HT1080 (cell line): ENCODE measurements at places on chromosomes 1 and 21.

- DNase-seq: no peak
Measured at GRCh38 chr1:64877598-64877997, 88.8 kb downstream of the JAK1 start.

DNA sequence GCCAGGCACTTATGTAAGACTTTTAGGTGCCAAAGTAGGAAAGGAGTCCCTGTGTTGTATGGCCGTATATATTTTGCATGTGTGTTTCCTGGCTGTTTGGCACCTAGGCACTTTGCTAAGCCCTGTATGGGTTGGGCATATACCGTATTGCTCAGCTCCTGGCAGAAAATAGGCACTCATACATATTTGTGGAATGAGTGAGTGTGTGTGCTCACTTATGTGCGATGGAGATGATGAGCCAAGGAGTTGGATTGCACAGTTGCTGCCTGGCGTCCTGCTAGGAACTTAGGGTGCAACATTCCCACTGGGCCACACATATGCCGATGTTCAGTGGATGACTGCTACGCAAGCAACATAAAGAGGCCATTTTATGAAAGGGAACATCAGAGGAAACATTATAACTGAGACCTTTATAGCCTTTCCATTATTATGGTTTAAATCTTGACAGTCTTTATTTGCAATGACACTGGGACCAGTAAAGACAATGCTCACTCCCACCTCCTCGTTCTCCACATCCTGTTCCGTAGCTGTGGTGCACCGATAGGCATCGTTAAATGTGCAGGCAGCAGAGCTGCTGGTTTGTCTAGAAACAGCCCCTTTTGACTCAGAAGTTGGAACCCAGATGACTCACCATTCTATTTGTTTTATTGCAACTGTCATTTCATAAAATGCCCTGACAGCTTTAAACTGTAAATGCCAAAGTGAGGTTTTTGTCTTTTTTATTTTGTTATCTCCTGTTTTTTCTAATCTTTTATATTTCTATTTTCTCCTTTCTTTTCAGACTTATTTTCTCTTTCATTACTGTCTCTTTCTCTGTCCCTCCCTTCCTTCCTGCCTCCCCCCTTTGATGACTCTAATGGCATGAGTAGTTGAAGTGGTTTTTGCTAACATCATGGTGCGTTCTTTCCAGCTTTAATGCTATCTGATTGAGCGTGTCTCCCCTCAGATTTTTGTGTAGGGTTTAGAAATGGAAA is 36.1 kb downstream of the PEX14 start:
- DNase-seq: peak; percentile 92

DNA sequence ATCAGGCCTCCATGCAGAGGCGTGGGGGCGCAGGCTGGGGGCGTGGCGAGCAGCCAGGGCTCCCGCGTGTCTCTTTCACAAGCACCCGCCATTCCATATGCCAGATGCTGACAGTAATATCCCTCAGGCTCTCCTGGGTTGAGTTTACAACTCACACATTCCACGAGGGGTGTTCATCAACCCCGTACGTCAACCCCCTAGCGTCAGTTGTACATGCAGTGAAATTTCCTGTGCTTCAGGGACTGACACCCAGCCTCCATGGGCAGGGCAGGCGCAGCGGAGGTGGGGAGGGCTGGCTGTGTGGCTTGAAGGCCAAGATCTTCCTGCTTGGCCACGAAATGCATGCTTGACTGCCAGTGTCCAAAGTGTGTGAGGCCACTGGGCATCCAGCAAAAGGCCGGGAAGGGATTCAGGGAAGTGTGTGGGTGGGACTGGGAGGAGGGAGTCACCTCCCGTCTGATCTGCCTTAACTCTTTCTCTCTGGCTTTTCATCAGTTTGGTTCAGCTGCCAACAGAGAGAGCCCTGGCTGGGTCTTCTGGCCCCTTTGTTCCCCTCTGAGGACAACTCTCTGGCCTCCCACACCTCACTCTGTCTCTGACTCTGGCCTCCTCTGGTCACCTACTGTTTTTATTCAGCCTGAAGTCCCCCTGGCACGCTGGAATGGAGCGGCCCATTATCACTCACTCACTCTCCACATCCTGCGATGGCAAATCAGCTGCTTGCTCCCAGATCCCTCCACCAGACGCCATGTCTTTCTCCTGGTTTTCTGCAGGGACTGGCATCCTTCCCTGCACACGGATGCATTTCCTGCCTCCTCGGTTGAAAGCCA is 33.8 kb downstream of the CLIC6 start:
- no peak for DNase-seq

- peak; percentile 78 for DNase-seq
Measured at GRCh38 chr1:161736335-161736969, 13.1 kb upstream of the DUSP12 start.

DNA sequence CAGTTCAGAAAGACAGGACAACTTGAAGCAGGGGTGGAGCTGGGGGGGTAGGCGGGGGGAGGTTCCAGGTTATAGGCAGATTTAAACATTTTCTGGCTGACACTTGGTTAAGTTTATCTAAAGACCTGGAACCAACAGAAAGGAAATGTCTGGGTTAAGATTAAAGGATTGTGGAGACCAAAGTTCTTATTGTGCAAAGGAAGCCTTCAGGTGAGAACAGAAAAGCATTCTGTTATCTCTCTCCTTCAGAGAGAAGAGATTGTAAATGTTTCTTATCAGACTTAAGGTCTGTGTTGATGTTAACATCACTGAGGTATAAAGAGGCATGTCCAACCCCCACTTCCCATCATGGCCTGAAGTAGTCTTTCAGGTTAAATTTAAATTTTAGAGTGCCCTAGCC is 3.7 kb upstream of the ACADM start:
- DNase-seq: no peak

- DNase-seq: no peak
Measured at GRCh38 chr21:17612023-17612564, 607 bp downstream of the BTG3 start.

DNA sequence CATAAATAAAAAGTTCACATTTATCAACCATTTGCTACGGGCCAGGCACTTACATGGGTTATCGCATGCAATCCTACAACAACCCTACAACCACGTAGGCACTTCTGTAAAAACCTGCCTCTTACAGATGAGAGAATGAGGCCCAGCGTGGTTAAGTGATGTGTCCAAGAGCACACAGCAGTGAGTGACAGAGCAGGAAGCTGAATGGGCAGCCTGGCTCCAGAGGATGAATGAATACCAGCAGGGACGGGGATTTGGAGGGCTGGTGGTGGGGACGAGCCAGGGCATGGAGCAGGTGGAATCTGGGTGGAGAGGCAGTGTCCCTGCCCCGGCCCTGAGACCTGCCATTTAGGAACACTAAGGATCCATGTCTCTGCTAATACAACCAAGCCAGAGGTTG is 35.5 kb downstream of the SYF2 start:
- no peak for DNase-seq

DNA sequence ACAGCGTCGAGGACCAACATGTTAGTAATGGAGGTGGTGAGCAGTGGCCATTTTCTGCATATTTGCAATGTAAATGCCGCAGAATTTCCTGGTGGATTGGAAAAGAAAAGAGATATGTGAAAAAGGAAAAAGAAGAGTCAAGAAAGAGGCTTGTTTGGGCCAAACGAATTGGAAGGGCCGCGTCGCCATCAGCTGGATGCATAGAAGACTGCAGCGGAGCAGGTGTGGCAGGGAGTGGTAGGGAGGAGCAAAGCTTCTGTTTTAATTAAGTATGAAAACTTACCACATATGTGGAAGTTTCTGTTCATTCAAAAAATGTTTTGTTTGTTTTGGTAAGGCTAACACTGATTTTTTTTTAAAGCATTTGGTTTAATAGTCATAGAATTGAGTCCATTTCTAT is 690.7 kb downstream of the NCAM2 start:
- DNase-seq: peak; percentile 26

DNA sequence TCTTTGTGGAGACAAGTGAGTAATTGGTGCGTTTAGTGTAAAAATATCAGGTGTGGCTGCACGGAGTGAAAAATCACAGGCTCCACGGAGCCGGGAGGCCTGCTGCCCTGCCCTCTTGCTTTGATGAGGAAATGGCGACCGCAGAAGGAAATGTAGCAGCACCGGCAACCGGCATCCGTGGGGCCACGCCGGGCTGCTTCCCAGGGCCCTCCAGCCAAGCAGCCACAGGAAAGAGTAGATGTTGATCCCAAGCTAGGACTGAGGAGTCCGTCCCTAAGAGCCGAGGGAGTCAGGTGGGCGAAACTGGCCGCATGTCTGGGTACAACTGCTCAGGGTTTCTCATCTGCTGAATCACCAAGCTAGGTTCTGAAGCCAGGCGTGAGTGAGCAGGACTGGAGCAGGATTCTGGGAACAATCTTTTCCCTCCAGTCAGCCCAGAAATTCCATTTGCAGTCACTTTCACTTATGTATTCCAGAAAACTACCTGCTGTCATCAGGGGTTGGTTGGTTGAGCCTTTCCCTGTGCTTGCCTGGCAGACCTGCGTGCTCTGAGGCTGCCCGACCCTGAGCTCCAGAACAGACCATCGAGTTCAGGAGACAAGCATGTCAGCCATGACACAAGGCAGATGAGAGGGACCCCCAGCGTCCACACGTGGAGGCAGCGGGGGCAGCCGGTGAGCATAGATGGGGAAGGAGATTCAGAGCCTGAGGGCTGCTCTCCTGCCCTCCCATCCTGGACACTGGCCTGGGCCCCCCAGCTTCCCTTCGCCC is 5.8 kb upstream of the ITGB2 start:
- no peak for DNase-seq

GRCh38 chr1:90534663-90535295 is 182.3 kb downstream of the BARHL2 start:
- DNase-seq: no peak

DNA sequence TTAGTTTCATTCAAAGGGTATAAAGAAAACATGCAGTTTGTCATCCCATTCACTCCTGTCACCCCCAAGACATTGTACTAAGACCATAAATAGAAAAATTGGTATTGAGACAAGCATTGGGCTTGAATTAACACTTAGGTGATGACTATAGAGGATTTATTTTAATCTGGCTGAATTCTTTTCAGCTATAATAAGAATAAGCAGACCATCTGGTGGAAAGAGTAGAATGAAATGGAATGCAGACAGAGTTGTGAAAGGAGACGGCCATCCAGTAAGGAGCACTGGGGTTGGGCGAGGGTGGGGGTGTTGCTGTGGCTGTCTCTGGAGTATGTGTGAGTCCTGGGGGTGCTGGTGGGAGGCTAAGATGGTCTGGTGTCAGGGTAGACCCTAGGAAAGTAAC is 125.0 kb upstream of the IVNS1ABP start:
- DNase-seq: no peak

DNA sequence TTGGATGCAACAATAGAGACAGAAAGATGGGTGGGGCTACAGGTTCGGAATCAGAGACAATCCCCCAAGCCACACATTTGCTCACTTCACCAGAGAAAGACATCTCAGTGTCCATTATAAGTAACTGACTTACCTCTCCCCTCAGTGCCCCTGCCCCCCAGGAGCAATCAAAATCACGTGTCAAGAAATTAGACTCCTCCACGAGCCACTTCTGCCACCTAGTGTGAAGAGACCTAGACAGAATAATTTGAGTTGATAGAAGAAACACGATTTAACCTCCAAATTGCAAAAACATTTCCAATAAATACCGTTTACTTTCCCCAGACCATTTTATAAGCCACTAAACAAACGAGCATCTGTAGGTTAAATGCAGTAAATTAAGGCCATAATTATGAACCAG is 123.2 kb downstream of the SLC30A10 start:
- DNase-seq: peak; percentile 41

GRCh38 chr1:59761443-59761842 is 53.3 kb upstream of the HOOK1 start:
- no peak for DNase-seq

- DNase-seq: no peak
Measured at GRCh38 chr21:46207006-46207919, 21.3 kb downstream of the LSS start.

DNA sequence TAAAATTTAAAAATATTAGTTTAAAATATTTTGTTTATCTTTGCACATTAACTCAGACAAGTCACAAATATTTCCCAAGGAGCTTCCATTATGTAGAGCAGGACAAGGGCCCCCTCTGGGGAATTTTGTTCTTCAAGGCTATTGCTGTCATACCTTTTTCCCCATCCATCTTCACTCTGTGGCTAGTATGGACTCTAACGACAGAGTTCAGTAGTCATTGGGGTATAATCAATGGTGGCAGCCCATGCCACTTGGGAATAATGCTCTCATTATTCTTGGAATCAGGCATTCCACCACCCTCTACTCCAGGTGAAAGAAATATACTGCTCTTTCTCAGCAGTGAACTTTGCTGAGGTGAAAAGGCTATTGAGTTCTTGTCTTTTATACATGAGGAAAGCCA is 38.5 kb upstream of the ERO1B start:
- DNase-seq: no peak

GRCh38 chr21:39232861-39233291 is 49.6 kb upstream of the PSMG1 start:
- DNase-seq: no peak

DNA sequence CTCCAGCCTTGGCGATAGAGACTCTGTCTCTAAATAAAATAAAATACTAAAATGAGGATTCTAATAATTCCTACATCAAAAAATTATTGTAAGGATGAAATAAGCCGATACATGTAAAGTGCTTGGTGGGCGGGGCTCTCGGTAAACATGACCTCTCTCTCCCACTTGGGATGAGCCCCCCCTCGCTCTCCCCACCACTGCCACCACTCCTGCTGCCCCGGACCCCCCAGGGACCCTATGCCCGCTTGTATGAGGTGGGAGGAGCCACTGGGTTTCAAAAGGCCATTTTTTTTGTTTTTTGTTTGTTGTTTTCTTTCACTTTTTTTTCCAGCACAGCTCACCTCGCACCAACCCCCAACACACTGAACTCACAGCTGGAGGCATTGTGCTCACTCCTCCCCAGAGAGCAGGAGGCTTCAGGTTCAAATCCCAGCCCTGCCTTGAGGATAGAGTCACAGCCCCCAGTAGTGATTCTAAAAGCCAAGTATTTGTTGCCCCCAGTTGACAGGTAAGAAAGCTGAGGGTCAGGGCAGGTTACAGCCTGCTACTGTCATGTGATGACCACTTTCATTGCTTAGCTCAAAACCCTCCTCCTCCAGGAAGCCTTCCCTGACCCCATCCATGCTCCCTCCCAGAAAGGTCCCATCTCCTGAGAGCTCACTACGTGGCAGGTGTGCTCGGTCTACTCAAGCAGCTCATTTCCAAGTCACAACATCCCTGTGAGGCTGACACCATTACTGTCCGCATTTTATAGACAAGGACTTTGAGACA is 4.2 kb downstream of the SDC3 start:
- no peak for DNase-seq
